ENCODE measurements at places on chromosomes 7 and 10. TPM values are rescaled to one million over a fixed set of nuclear protein-coding genes. Genes with fewer than 3 reads are reported as not detected.

The CYP2C19 gene
- not detected for total RNA-seq

The FAM131B gene
- total RNA-seq: not detected

The ZNF248 gene
- total RNA-seq: 3.2 TPM

The TNS3 gene
- 0.47 TPM for total RNA-seq

The OR2A42 gene
- not detected for total RNA-seq
